ENCODE measurements at places on chromosomes 11 and 22.

- peak; percentile 81 for DNase-seq
Measured at GRCh38 chr11:102287964-102288724, 29.1 kb upstream of the BIRC3 start.

DNA sequence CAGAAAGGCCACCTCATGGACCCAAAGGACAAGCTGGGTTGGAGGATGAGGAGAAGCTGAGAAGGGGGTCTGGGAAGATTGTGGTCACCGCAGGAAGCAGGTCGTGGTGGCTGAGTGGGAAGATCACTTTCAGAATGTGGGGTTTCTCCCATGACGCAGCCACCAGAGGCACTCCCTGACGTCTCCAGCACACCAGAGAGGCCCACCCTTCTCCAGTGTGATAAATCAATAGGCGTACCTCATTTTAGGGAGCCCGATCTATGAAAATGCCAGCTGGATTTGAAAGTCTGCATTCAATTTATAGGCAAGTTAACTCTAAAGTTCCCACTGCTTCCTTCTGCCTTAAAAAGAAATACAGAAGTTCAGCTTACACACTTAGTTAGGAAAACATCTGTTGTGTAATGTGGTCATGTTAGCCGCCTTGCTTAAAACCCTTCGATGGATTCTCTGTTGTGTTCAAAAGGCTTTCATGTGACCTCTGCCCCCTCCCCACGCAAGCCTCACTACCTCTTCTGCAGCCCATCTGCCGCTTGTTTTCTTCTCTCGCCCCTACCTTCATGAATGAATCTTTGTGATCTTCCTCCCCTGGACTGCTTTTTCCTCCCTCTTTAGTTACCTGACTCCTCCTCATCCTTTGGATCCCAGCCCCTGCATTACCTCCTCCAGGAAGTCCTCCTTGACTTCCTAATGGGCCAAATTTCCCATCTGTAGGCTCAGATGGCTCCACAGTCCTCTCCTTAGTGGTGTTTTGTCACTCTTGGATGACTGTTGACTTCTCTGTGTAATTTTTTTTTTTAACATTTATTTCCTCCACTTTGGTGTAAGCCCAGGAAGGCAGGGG lies 10.7 kb downstream of the TSPAN18 start:
- no peak for DNase-seq

DNA sequence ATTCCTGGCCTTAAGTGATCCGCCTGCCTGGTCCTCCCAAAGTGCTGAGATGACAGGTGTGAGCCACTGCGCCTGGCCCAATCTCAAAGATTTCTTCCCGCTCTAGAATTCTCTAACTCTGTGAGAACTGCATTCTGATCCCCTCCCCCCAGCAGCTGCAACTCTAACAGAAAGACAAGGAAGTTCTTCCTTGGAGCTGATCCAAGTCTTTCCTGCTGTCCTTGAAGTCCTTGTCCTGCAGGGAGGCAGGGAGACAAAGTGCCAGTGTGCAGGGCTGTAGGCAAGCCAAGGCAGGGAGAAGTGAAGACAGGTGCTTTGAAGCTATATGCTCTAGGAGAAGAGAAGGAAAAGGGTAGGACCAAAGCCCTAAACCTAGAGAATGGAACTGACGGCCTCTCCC lies 9.5 kb upstream of the GGA1 start:
- DNase-seq = no peak

DNA sequence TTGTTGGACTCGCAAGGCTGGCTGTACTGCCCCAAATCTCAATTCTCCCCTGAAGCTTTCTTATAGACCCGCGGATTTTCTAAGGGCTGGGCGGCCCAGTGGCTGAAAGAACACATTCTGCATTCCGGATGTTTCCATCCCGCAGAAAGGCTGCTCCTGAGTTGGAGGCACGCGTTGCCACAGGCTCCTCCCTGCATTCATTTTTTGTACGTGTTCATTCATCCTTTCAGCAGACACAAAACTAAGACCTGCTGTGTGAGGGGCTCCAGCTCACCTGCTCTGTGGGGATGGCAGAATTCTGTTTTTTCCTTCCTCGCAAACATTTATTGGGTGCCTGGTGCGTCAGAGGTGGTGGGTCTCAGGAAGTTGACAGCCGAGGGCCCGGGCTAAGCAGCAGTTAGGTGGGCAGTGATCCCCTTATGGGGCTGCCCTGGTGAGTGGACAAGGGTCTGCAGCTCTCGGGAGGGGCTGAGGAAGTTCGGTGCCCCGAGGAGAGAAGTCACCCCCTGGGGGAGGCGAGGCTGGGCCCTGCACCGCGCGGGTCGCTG lies 23.7 kb downstream of the SHANK3 start:
- no peak for DNase-seq

- DNase-seq = no peak
Measured at GRCh38 chr11:78231962-78232501, 43.3 kb downstream of the USP35 start.
